ENCODE measurements at places on chromosomes 2 and 18.
A peak's percentile ranks its signal among the peaks of the same experiment; 100 is the strongest.

- DNase-seq, result no peak
Observed at GRCh38 chr2:104434318-104434792, 419.6 kb upstream of the POU3F3 start.

- no peak for DNase-seq
Observed at GRCh38 chr2:196170606-196171247, 651 bp downstream of the STK17B start.

DNA sequence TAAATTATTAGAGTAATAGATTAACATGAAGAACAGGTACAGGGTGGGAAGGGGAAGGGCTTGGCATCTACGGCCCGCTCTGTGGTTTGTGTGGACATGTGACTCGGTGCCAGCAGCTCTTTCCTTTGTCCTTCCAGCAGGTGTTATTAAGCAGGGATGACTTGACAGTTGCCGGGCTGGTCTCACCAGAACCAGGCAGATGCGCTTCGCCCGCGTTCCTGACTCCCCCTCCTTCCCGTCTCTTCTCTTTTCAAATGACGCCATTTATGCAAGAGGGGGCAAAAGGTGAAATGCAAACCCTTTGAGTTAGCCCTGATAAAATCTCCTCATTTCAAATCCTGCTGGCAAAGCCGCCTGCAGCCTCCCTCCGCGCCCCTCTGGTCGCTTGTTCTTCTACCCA is 38.9 kb upstream of the MGAT4A start:
- no peak for DNase-seq

DNA sequence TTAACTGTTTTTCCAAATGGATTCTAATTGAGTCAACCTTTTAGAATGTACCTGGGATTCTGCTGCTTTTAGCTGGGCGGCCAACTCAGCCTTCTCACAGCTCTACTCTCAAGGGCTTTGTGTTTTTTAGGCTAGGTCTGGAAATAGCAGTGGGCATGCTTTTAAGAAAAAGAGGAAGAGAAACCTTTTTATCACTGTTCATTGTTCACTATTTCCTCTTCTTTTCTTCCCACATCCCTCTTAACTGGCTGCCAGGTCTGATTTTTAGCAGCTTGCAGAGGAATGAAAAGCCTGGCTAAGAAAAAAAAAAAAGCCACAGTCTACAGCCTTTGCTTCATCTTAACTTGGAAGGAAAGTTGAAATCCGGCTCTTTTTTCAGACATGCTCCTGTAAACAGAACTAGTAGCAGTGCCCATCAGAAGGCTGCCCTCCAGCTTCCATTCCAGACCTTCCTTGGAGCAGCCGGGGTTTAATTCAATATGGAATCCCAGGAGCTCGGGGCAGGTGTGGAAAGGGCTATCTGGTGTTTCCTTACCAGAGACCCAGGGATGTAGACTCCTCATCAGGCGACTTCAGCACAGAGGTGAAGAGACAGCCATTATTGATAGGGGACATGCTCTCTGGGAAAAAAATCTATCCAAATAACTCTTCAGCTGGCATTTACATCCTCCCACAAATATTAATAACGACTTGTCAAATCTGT is 230.7 kb downstream of the MYO3B start:
- DNase-seq, result no peak

DNA sequence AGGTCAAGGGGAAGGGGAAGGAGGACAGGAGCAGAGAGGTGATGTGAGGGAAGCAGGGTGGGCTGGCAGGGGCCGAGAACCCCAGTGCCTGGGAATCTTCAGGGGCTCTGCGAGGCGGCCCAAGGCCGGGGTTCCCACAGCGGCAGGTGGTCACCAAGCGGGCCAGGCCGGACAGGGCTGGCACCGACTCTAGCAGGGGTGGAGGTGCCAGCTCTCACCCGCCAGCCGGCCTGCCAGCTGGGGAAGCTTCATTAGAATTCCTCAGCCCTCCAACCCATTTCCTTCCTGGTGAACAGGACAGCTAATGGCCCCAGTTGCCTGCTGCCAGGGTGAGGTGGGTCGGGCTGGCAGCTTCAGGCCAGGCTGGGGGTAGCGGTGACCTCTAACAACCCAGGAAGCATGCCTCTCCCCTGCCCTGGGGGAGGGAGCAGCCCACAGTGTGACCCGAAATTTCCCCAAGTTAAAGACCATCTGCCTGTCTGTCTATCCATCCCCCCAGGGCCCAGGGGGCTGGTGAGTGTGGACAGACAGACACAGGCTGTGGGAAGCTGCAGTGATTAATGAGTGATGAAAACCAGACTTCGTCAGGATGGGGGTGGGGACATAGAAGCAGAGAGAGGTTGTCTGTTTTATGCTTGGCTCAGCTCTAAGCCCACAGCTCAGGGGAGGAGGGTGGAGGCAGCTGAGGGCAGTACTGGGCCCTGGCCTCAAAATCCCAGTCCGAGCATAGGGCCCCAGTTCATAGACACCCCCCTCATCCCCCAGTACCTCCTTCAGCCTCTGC is 144.1 kb downstream of the ZFP36L2 start:
- DNase-seq, result peak; percentile 71

DNA sequence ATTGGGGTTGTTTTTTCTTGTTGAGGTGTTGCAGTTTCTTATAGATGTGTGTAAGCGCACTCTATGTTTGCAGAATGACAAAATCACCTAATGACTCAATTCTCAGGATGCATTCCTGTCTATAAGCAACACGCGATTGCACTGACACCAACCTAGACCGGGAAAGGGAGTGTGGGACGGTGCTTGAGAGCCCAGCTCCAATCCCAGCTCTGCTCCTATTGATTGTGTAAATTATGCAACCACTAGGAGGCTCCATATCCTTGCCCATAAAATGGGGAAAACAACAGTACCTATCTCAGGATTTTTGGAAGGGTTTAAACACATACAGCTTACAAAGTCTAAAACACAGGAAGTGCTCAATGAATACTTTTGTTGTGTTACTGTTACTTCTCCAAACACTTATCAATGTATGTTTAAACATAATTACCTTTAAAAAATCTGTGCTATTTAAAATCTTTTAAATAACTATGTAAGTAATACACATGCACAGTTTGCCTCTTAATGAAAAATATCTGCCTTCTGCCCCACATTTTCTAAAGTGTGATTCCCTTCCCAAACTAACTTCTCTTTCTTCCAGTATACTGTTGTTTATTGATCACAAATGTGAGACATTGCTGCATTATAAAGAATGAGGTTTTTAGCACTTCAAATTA is 132.5 kb downstream of the SPHKAP start:
- DNase-seq, result peak; percentile 8

- DNase-seq, result no peak
Observed at GRCh38 chr2:74851191-74851566, 17.3 kb downstream of the HK2 start.

GRCh38 chr2:50345701-50346591 is 686.0 kb downstream of the NRXN1 start:
- no peak for DNase-seq

GRCh38 chr2:219698748-219699439 is 71.5 kb downstream of the SLC4A3 start:
- no peak for DNase-seq

- no peak for DNase-seq
Observed at GRCh38 chr2:213002383-213002782, 149.0 kb downstream of the IKZF2 start.
